ENCODE measurements at places on chromosomes 3 and 15.

GRCh38 chr15:64092075-64092820 lies 1.4 kb downstream of the CIAO2A start:
- no peak overlapping the region for H3K27ac ChIP-seq
- H3K36me3 ChIP-seq, result peaks cover 12% of the 10 kb centered on the region
- peaks cover 32% of the 10 kb centered on the region for H3K4me1 ChIP-seq
- DNase-seq, result no peak
- no peaks in the 10 kb centered on the region for H3K27me3 ChIP-seq

- no peak overlapping the region for H3K27ac ChIP-seq
- H3K4me1 ChIP-seq, result no peaks in the 10 kb centered on the region
- DNase-seq, result no peak
- no peaks in the 10 kb centered on the region for H3K36me3 ChIP-seq
- H3K4me3 ChIP-seq, result no peak overlapping the region
- no peaks in the 10 kb centered on the region for H3K27me3 ChIP-seq
Observed at GRCh38 chr3:74711913-74712512, 97.6 kb upstream of the CNTN3 start.

- H3K4me1 ChIP-seq, result no peaks in the 10 kb centered on the region
- H3K4me3 ChIP-seq, result no peak overlapping the region
- no peak for DNase-seq
- H3K36me3 ChIP-seq, result no peaks in the 10 kb centered on the region
Observed at GRCh38 chr3:127805026-127805753, 17.1 kb downstream of the MGLL start.

GRCh38 chr3:127672429-127673190 lies at the start of gene ABTB1:
Gene ABTB1, plus strand, starts transcription at chr3:127672952. Its CDS starts 74 bp downstream, at chr3:127673026.
- peak; percentile 77 for DNase-seq
- H3K4me1 ChIP-seq, result peaks cover 18% of the 10 kb centered on the region
- peak within 1 kb of the TSS; percentile 84 for H3K27ac ChIP-seq
- H3K4me3 ChIP-seq, result peak within 1 kb of the TSS; percentile 72

DNA sequence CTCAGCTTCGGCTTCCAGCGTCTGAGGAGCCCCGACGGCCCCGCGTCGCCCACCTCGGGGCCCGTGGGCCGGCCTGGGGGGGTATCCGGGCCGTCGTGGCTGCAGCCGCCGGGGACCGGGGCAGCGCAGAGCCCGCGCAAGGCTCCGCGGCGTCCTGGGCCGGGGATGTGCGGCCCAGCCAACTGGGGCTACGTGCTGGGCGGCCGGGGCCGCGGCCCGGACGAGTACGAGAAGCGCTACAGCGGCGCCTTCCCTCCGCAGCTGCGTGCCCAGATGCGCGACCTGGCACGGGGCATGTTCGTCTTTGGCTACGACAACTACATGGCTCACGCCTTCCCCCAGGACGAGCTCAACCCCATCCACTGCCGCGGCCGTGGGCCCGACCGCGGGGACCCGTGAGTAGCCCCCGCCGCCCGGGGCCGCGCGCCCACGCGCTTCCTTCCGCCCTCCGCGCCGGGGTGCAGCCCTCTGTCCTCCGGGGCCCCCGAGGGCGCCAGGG lies 462 bp downstream of the EDEM1 start:
- peaks cover 15% of the 10 kb centered on the region for H3K4me1 ChIP-seq
- H3K36me3 ChIP-seq, result no peaks in the 10 kb centered on the region
- peak overlapping the region; percentile 62 for H3K4me3 ChIP-seq
- no peaks in the 10 kb centered on the region for H3K27me3 ChIP-seq

DNA sequence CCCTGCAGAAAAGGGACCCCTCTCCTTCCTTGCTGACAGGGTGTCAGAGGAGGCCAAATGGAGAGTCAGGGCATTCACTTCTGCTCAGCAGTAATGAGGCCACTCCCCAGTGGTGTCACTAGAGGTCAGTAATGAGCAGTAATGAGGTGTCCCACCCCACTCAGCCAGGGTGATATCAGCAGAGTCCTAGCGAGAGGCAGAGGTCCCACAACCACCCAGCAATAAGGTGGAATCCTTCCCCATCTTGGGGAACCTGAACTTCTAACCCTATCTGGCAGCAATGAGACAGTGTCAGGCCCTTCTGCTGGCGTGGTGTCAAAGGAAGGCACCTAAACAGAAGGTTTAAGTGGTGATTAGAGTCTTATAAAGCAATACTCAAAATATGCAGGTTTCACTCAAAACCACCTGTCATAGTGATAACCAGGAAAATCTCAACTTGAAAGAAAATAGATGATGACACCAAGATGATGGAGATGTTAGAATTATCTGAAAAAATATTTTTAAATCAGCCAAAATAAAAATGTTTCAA lies 12.9 kb downstream of the OCA2 start:
- peak; percentile 38 for DNase-seq
- no peak overlapping the region for H3K27ac ChIP-seq
- H3K36me3 ChIP-seq, result no peaks in the 10 kb centered on the region
- H3K4me1 ChIP-seq, result no peaks in the 10 kb centered on the region
- H3K4me3 ChIP-seq, result no peak overlapping the region
- peaks cover 3% of the 10 kb centered on the region for H3K27me3 ChIP-seq

DNA sequence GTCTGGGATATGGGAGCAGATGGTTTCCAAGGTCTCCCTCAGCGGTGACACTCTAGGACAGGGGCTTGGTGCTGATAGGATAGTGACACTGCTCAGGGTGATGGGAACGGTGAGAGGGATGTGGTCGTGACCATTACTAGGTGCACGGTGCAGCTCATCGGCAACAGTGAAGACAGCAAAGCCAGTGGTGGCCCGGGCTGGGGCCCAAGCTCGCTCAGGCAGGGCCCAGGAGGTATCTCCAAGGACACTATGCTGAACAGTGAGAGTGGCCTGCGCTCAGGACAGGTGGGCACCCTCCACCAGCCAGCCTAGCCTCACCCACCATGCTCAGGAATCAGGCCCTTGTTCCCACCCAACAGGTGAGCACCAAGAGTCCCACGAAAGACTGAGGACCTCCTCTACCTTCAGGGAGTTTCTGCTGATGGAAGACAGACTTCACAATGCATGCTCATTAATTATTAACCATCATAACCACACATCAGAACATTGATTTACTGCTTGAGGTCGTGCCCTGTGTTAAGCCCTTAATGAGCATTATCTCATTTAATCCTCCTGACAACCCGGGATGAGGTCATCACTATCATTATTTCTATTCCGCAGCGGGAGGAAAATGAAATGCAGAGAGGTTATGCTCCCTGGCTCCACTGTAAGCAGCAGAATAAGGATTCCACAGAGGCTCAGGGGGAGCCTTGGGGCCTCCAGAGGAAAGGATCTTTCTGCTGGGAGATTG lies 269.4 kb downstream of the UACA start:
- peaks cover 2% of the 10 kb centered on the region for H3K27me3 ChIP-seq
- no peak overlapping the region for H3K4me3 ChIP-seq
- no peak for DNase-seq
- H3K4me1 ChIP-seq, result peaks cover 35% of the 10 kb centered on the region

DNA sequence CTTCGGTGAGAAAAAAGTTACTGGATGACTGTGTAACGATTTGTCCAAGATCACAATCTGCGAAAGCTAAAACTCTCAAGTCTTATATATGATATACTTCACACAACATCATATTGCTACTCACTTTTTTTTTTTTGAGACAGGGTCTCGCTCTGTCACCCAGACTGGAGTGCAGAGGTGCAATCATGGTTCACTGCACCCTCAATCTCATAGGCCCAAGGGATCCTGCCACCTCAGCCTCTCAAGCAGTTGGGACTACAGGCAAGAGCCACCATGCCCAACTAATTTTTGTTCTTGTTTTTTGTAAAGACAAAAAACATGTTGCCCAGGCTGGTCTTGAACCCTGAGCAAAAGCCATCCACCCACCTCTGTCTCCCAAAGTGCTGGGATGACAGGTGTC lies 5.4 kb upstream of the ATP13A4 start:
- no peak for DNase-seq
- H3K4me3 ChIP-seq, result no peak overlapping the region
- H3K36me3 ChIP-seq, result no peaks in the 10 kb centered on the region
- H3K27ac ChIP-seq, result no peak overlapping the region
- no peaks in the 10 kb centered on the region for H3K27me3 ChIP-seq

DNA sequence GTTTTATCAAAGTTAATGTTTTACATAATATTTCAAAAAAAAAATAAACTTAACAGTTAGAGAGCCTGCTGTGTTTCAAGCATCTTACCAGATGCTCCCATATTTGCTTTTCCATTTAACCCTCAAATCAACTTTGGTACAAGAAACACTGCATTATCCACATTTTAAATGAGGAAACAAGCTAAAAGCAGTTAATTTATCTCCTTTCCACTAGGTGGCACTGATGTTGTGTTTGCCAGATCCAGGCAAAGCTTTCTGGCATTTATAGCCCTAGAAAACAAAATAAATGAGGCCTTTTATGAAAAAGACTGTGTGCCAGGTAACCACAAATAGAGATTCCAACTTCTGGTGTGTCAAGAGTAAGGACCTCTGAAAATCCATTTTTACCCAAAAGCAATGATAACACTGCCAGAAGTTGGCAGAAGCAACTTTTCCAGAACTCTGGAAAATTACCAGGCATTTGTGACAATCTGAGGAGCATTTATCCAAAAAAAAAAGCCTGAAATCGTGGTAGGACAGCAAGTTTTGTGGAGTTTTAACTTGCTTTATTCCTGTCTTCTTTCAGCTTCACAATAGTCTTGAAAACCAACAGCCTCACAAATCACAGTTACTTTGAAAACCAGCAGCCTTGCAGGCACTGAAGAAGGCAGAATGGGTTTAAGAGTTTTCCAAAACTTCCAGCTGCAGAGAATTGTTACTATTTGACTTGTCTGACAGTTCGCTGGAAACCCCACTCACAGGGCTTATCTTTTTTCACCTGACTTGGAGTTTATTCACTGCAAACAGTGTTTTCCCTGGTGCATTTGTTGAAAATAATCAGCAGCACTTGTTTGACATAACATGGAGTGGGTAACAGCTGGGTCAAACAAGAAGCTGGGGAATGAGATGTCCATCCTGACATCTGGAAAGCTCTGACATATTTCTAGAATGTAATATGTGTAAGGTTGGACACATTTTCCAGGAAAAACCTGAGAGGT lies 9.2 kb downstream of the FAM162A start:
- no peaks in the 10 kb centered on the region for H3K36me3 ChIP-seq
- no peak for DNase-seq
- H3K27me3 ChIP-seq, result no peaks in the 10 kb centered on the region
- no peaks in the 10 kb centered on the region for H3K4me1 ChIP-seq

All from effector memory CD4-positive, alpha-beta T cell (primary cell).